Islet precursor cell (in vitro differentiated cells): ENCODE measurements at places on chromosomes 4 and X.

GRCh38 chrX:37912304-37912703 lies 64.9 kb upstream of the DYNLT3 start:
- peak; percentile 56 for DNase-seq

GRCh38 chr4:78949735-78950134 lies 10.5 kb upstream of the PAQR3 start:
- DNase-seq, result no peak

DNA sequence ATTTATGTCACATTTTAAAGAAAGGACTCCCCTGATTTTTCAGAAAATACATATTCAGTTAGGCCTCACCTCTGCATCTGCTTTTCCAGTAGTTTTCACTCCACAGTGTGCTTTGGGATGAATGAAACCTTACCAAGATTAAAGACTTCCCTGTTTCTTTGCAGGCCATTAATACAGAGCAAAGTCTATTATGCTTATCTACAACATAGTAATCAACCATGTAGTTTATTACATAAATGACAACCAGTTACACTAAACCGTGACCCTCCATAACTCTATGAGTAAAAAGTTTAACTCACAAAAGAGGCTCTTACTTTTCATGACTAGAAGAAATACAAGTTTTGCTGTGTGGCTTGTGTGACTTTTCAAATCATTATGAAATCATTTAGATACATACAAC lies 2.3 kb downstream of the LRRC66 start:
- DNase-seq, result no peak

DNA sequence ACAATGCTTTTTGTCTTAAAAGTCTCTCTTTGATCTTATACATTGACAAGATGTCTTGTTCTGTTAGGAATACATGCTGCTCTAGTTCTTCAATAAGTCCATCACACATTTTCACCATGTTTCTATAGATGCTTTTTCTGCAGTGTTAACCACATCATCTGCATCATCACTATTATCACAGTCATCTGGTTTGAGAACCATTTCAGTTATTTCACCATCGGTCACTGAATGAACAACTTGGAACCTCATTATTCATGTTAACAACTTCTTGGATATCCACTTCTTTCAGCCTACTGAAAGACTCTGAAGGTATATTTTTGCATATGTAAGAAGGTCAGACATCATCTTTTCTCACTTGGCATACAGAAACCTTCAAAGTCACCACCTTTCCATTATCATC lies 975.2 kb downstream of the STIM2 start:
- DNase-seq, result no peak

- no peak for DNase-seq
Measured at GRCh38 chr4:134935320-134935719, 733.7 kb upstream of the PABPC4L start.
